ENCODE measurements at places on chromosomes 7 and 10.

DNA sequence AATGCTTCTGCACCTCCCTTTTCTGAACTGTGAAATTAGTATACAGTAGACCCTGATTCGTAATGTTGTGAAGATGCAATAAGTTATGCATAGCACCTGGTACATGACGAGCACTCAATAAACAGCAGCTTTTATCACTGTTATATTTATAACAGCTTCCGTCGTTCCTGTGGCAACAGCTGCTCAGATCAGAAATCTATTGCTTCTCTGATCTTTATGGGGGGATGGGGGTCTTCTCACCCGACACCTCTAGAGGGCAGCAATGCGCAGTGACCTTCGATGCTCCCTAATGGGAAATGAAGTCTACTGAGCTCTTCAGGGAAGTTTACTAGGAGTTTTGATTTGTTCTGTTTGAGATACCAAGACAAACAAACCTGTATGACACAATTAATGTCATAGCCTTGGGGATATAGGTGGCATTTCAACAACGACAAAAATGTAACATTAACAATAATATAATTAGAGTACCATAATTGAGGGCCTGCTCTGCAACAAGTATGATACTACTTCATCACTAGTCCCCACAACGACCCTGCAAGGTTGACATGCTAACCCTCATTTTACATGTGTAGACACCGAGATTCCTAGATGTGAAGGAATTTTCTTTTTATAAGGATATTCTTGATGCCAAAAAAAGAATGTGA lies 289.6 kb downstream of the SFMBT2 start:
- peak; percentile 16 for DNase-seq

GRCh38 chr7:977326-978048 lies 2.1 kb upstream of the COX19 start:
- peak; percentile 95 for DNase-seq

DNA sequence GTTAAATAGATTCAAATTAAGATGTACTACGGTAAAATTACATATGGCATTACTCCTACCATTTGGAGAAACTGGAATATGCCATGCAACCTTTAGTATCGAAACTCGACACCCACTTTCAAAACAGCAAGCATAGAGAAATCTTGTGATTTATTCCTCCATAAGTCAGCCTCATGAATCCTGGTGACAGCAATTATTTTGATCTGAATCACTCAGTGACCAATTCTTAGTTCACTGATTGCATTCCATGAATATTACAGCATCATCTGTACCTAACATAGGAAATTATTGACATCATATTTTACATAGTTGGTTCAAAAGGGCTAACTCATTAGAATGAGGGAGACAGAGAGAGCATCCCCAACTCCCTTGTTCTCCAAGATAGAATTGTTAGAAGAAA lies 89.6 kb downstream of the CACNB2 start:
- DNase-seq, result no peak

GRCh38 chr10:3136763-3137611 lies 35.6 kb downstream of the PITRM1 start:
- no peak for DNase-seq

DNA sequence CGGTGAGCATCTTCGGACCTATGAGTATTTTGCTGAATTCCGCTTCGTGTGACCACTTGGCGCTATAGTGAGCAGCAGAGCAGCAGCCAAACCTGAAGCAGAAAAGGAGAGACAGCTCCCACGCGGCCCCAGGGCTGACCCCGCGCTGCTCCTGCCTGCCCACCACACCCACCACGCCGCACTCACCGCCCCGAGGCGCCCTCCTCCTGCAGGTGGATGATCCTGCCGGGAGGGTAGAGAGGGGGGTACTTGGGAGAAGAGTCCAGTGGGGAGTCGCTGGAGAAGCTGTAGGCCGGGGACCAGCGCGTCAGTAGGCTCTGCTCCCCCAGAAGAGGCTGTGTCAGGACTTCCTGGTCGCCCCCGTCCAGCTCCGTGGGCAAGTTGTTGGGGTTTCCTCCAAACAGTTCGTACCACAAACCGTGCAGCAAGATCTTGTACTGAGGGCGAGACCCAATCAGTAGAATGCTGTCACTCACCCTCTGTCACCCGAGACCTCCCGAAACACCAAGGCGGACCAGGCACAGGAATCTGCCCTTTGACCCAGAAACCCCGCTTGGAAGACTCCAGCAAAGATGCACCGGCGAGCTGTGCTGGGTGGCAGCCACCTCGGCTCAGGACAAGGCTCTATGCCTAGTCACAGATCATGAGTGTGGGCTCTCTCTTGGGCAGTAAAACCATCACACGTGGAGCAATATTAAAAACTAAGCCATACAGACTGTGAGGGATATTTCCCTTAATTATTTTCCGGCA lies 37.6 kb downstream of the DAGLB start:
- DNase-seq, result no peak

DNA sequence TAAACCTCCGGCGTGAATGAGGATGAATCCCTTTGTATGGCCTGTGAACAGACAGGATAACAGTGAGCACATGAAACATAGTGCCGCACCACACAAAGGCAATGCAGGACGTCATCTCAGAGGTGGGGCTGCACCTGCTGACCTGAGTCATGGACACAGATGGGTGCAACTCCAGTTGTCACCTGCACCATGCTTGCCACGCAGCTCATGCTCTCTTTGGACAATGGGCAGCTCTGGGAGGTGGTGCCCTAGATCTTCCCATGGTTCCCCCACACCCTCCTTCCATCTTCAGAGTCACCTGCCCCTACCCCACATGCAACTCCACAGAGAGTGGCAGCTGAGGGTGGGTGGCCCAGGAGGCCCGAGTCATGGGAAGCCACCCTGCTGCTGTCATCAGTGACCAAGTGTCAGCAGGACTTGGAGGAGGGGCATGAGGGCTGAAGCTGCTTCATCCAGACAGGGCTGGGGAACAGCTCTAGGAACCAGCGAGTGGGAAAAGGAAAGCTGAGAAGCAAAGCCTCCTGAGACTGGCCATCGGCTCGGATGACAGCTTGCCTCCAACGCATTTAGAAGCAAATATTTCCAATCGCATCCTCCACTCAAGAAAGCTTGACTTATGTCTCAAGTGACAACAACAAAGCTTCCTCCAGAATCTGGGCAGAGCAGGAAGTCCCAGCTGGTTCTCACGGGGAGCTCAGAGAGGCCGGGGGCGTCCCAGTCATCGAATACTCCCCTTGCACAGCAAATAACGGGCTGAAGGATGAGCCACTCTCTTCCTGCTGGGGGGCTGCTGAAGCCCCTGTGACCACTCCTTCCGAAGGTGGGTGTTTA lies 27.1 kb downstream of the VIPR2 start:
- no peak for DNase-seq

GRCh38 chr7:133819695-133820094 lies 307.4 kb upstream of the LRGUK start:
- no peak for DNase-seq

- no peak for DNase-seq
Measured at GRCh38 chr7:93176992-93177580, 28.9 kb upstream of the SAMD9L start.

DNA sequence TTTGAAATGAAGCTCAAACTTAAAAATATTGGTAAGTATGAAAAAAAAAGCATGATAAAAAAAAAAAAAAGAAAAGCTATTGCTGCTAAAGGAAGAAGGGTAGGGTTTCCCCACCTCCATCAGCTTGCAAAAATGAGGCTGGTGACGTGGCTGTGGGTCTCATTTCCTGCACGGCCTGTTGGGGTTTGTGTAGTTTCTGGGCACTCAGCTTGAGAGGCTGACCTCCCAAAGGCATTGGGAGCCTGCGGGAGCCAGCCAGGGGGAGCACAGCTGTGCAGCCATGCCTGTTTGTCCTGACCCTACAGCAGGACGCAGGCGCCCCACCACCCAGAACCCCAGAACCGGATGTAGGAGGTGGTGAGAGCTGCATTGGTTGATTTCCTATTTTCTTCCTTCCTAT lies 48.8 kb upstream of the CARD11 start:
- DNase-seq, result no peak

GRCh38 chr7:42445691-42446090 lies 208.7 kb upstream of the GLI3 start:
- DNase-seq, result no peak

GRCh38 chr10:118873091-118873737 lies 118.4 kb upstream of the CACUL1 start:
- no peak for DNase-seq

DNA sequence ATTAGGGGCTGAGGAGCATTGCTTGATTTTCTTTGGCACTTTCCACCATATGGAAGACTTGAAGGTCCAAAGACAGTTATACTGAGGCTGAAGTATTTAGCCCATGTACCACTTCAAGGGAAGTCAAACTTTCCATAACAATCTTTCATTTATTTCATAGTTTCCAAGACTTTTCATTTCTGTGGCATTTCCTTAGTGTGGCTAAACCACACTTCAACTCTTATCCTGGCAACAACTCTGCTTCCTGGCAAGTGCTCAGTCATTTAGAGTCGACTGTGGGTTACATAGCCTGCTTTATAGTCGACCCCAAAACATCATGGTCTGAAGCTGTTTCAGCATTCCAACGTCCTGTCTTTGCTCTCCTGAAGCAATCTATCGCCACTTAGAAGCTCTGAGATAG lies 343.0 kb upstream of the SEMA3D start:
- DNase-seq, result no peak

GRCh38 chr10:124390471-124391187 lies 28.1 kb downstream of the OAT start:
- no peak for DNase-seq

DNA sequence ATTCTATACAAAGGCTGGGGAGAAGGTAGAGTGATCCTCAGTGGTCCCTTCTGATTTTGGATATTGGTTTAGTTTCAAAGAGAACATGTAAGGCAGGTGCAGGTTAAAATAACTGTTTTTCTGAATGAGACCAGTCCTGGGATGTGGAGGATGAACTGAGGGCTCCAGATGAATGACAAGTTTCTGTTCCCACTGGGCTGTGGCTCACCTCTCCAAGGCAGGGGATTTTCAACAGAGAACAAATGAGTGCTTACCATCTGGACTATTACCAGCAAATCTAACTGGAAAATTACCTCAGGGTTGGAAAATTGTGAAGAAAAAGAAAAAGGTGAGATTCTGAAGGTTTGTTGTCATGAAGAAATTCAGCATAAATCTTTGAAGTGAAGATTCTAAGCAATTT lies 8.0 kb downstream of the LAMB4 start:
- no peak for DNase-seq

GRCh38 chr10:90148116-90148855 lies 446.9 kb downstream of the KIF20B start:
- DNase-seq, result no peak

GRCh38 chr10:50522908-50523307 lies 100.8 kb downstream of the SGMS1 start:
- no peak for DNase-seq

GRCh38 chr7:20030417-20030816 lies 186.8 kb downstream of the MACC1 start:
- DNase-seq, result no peak

DNA sequence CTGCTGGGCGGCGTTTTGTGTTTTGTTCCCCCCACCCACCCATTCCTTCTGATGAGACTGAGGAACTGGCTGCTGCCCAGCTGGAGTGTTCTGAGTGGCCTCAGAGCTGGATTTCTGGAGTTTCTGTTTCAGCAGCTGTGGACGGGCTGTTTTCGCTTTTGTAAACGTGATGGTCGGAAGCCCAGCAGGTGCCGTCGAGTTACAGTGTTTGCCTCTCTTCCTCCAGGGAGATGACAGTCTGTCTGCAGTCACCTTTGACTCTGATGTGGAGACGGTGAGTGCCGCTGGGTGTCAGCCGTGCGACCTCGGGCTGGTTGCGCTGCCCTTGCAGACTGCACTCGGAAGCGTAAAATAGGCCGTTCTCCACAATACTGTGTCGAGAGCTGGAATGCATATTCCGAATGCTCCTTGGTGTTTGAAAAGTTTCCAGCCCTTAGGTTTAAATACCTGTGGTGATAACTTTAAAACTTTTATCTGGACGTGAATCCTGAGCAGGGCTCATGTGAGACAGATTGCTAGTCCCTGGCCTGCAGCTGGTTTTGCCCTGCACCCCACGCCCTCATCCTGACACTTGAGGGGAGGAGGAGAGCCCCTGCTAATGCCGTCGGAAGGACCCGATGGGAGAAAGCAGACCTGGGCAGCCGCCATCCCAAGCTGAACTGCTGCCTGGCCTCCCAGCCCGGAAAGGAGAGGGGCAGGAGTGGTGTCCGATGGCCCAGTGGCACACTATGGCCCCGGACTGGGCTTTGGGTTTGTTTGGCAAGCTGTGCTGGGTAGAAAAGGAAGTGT lies 8.3 kb downstream of the IQCE start:
- DNase-seq, result no peak

- DNase-seq, result no peak
Measured at GRCh38 chr10:34959321-34959720, 130.8 kb downstream of the CUL2 start.

DNA sequence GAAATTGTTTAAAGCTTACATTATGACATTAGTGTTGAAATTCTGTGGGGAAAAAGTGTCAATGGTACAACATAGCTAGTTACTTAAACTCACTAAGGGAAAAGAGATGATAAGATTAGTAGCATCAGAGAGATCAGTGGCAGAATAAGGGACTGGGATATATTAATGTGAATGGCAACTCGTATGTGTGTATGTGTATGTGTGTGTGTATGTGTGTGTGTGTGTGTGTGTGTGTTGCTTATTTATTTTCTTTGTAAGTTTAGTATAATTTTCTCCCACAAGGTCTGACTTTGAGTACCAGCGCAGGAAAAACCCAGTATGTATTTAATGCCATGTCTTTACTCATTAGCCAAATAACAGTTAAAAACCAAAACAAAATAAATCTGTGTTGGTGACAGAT lies 256.1 kb downstream of the ARHGAP21 start:
- DNase-seq, result no peak

DNA sequence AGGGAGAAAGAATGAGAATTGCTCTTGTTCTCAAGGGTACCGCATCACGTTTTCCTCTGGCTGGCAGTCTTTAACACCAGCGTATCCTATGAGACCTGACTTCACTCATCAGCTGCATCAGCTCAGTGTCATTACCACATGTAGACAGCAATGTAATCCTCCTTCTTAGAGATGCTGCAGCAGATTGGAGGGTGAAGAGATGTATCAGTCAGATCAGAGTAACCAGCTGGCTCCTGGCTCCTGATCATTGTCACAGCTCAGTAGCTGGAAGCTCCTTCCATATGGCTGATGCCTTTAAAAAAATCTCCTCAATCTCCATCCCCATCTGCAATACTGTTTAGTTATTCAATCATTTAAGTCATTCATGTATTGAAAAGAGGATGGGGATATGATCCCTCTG lies 39.7 kb upstream of the EPHB6 start:
- DNase-seq, result no peak

- DNase-seq, result peak; percentile 45
Measured at GRCh38 chr7:150778738-150779301, 21.3 kb downstream of the TMEM176B start.

DNA sequence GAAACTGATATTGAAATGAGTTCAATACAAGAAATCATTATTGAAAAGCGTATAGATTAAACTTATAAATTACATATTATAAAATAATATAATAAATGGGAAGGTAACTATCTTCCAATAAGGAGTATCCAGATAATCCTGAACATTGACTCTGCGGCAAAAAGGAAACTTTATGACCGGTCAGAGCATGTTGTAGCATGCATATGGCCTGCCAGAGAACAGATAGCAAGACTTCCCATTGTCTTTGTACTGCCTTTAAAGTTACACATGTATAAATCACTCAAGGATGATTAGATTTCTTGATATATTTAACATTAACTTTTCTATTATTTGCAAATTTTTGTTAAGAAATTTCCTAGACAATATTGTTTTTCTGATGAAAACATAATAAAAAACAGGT lies 56.2 kb upstream of the ETV1 start:
- no peak for DNase-seq

- DNase-seq, result peak; percentile 94
Measured at GRCh38 chr10:100728928-100729861, 16.2 kb upstream of the PAX2 start.

- DNase-seq, result no peak
Measured at GRCh38 chr7:27374958-27375841, 132.6 kb downstream of the EVX1 start.

- no peak for DNase-seq
Measured at GRCh38 chr7:155882596-155882995, 70.3 kb upstream of the SHH start.

All from HuH-7.5 (cell line).